ENCODE measurements at places on chromosomes 13 and 19.

- no peak for DNase-seq
Observed at GRCh38 chr19:10921910-10922637, 6.4 kb downstream of the YIPF2 start.

DNA sequence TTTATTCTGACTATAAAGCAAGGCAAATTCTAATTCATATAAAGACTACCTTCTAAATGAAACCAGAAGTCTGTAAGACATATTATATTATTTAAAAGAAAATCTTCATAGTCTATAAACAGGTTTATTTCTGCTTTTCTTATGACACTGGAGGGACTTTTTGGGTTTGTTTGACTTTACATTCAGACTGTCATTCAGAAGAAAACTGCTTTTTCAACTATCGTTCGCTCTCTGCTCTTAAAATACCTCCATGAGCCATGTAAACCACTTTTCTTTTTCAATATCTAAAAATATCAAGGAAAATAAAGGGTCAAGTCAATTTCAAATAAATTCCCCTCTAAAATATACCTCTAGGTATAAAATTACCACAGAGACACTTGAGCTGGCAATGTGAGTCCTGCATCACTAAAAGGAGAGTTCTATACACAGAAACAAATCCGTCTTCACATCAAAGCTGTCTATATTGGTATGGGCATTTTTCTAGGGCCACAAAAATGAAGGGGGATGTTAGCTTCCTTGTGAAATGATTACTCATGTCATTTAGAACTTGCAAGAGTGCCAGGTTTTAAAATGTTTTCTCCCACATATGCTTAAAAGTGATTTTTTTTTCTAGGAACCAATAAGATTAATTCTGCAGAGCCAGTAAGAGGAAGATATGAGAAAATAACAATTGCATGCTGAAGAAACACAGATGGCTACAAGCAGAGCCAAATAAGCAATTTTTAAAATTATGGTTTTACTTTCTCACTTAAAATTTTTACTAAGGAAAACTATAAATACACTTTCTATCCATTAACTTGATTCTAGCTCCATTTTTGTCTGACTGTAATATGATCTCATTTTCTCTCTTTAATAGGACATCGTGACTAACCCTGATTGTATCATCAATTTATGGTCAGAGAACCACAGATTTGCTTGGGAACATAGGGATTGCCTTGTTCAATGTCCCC lies 181.8 kb downstream of the TBC1D4 start:
- DNase-seq, result no peak

- peak; percentile 69 for DNase-seq
Observed at GRCh38 chr13:28637714-28638355, 21.1 kb upstream of the POMP start.

DNA sequence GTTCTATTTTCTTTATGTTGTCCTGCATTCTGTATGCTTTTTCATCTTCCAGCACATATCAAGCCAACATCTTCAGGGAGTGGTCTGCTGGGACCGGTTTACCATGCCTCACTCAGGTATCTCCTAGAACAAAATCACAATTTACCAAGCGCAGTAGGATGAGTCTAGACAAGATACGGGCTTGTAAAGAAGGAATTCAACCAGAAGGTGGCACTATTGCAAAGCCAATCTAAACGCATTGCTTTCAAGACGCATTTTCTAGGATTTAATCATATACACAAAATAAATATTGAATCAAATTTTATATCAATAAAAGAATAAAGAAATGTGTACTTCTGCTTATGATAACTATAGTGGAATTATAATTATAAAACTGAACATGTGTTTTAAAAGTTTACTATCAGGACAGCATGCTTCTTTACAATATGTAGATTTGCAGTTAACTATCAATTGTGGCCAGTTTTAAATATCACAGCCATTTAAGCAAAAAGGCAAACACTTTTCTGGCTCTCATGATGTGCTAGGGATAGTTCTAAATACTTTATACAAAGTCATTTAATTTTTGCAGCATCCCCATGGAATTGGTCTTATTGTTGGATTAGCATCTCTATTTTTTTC lies 16.1 kb upstream of the TPP2 start:
- DNase-seq, result peak; percentile 86

- DNase-seq, result no peak
Observed at GRCh38 chr19:743168-743687, 7.7 kb upstream of the MISP start.

GRCh38 chr19:34217952-34218817 lies 36.2 kb upstream of the GARRE1 start:
- peak; percentile 97 for DNase-seq

GRCh38 chr13:94369972-94370436 lies 109.5 kb downstream of the DCT start:
- DNase-seq, result no peak

DNA sequence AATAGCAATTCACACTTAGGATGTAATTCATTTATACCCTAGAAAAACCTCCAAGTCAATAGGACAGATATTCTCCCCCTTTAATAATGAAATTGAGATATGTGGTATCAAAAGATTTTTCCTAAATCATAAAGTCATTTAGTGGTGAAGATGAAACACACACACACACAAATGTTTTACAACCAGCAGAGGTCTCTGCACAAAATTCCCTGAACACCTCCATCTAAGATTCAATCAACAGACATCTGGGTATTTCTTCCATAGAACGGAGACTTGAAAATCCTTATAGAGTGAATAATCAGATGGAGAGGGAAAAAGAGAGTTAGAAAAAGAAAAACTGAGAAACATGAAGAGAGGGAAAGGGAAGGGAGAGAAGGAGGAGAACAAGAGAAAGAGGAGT lies 52.8 kb downstream of the MYCBP2 start:
- no peak for DNase-seq

GRCh38 chr19:56949626-56950025 lies 109.1 kb upstream of the PEG3 start:
- no peak for DNase-seq

- DNase-seq, result no peak
Observed at GRCh38 chr13:74710006-74710405, 575.8 kb upstream of the KLF12 start.

- DNase-seq, result peak; percentile 28
Observed at GRCh38 chr13:30690282-30691188, 44.8 kb upstream of the ALOX5AP start.

All from OCI-M1 (cell line).